ENCODE measurements at places on chromosomes 3 and 15.
A peak's percentile ranks its signal among the peaks of the same experiment; 100 is the strongest.

GRCh38 chr3:152278756-152279427, 10.2 kb downstream of the MBNL1 start:
- H3K27me3 ChIP-seq, result no peaks in the 10 kb centered on the region
- no peak overlapping the region for H3K27ac ChIP-seq
- peaks cover 24% of the 10 kb centered on the region for H3K4me1 ChIP-seq
- no peak overlapping the region for H3K4me3 ChIP-seq
- peaks cover 6% of the 10 kb centered on the region for H3K36me3 ChIP-seq

DNA sequence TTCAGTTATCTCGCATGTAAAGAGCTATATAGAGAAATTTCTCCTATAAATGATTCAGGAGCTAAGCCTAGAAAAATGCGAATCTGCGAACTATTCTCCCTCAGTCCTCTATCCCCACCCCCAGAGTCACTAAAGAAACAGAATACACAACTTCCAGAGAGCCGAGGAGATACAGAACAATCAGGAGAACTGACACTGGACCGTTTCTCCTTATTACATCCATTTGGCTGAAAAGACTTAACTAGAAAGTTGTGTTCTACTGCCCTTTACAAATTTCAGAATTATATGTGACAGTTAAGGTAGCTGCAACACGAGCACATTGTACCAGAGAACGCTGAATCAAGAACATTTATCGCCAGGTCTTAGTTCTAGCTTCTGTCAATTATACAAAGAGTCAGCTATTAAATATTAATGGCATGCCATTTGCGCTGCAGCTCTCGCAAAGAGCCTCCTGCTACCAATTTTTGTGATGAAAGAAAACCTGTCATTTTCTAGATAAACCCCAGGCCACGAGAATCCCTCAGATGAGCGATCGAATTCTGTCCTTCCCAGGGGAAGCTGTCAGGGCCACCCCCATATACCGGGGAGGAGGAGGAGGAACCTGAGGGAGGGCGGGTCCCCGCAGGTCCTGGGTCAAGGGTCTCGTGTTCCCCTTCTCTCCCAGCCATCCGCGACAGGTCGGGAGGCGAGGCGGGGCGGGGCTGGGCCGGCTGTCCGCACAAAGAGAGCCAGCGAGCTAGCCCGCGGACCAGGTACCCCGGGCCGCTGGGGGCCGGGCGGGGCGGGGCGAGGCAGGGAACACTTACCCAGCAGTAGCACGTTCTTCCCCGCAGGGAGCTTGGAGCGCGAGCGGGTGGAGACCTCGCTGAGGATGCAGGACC, 878 bp downstream of the DYNC1LI1 start:
- peaks cover 26% of the 10 kb centered on the region for H3K36me3 ChIP-seq
- H3K4me1 ChIP-seq, result peaks cover 8% of the 10 kb centered on the region
- H3K27me3 ChIP-seq, result no peaks in the 10 kb centered on the region
- H3K4me3 ChIP-seq, result peak overlapping the region; percentile 76
- peak overlapping the region; percentile 81 for H3K27ac ChIP-seq

GRCh38 chr15:27218426-27218825, 247.4 kb downstream of the GABRG3 start:
- no peak for DNase-seq
- no peaks in the 10 kb centered on the region for H3K27me3 ChIP-seq
- no peaks in the 10 kb centered on the region for H3K4me1 ChIP-seq
- H3K36me3 ChIP-seq, result no peaks in the 10 kb centered on the region

- DNase-seq, result no peak
- no peak overlapping the region for H3K4me3 ChIP-seq
- no peak overlapping the region for H3K27ac ChIP-seq
These were observed 3.2 kb downstream of the UBE3A start for GRCh38 chr15:25435474-25436243.

DNA sequence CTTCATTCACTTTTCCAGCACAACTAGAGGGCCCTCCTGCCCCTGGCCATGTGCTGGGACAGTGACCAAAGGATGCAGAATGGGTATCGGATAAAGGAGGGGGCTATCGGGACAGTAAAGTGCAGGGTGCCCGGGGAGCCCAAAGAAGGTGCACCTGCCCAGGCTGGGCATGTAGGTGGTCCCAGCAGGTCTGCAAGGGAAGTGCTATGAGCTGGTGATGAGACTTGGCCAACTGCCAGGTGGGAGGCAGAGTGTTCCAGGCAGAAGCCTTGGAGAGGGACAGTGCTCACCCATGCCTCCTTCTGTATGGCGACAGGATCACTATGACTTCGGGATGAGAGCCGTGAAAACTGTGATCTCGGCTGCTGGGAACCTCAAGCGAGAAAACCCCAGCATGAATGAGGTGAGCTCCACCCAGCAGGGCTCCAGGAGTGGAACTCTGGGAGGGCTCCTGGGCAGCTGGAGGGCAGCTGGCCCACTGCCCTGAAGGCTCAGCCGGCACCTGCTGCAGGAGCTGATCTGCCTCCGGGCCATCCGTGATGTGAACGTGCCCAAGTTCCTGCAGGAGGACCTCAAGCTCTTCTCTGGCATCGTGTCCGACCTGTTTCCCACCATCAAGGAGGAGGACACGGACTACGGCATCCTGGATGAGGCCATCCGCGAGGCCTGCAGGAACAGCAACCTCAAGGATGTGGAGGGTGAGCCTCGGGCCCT, 48.4 kb downstream of the DNAH1 start:
- no peak overlapping the region for H3K27ac ChIP-seq
- no peak for DNase-seq
- H3K4me1 ChIP-seq, result no peaks in the 10 kb centered on the region
- H3K27me3 ChIP-seq, result no peaks in the 10 kb centered on the region

- H3K4me3 ChIP-seq, result no peak overlapping the region
- DNase-seq, result no peak
- peaks cover 3% of the 10 kb centered on the region for H3K27me3 ChIP-seq
These were observed 71.2 kb downstream of the OTOL1 start for GRCh38 chr3:161567577-161568361.

GRCh38 chr3:50971487-50971924, 296.8 kb downstream of the DOCK3 start:
- no peak for DNase-seq
- H3K27ac ChIP-seq, result no peak overlapping the region
- H3K27me3 ChIP-seq, result no peaks in the 10 kb centered on the region
- H3K4me1 ChIP-seq, result no peaks in the 10 kb centered on the region
- no peak overlapping the region for H3K4me3 ChIP-seq

DNA sequence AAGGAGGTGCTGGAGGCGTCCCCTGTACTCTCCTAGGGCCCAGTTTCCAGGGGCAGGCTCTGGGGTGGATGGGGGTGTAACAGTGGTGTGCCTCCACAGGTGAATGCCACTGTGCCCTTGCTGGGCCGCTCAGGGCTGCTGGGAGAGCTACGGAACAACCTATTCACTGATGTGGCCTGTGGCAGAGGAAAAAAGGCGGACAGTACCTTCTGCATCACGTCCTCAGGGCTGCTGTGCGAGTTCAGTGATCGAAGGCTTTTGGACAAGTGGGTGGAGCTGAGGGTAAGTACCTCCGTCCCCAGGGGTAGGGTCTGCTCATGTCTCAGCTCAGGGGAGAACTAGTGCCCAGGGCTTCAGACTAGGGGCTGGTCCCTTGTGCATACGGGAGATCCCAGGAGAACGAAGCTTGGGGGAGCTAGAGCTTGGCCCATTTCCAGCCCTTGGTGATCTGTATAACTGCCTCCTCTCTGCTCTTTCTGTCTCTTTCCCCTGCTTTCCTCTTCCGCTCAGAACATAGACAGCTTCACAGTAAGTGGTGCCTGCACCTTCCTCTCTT, 15.0 kb upstream of the JMJD7 start:
- H3K27ac ChIP-seq, result no peak overlapping the region
- DNase-seq, result no peak
- H3K36me3 ChIP-seq, result peaks cover 75% of the 10 kb centered on the region
- no peaks in the 10 kb centered on the region for H3K27me3 ChIP-seq

DNA sequence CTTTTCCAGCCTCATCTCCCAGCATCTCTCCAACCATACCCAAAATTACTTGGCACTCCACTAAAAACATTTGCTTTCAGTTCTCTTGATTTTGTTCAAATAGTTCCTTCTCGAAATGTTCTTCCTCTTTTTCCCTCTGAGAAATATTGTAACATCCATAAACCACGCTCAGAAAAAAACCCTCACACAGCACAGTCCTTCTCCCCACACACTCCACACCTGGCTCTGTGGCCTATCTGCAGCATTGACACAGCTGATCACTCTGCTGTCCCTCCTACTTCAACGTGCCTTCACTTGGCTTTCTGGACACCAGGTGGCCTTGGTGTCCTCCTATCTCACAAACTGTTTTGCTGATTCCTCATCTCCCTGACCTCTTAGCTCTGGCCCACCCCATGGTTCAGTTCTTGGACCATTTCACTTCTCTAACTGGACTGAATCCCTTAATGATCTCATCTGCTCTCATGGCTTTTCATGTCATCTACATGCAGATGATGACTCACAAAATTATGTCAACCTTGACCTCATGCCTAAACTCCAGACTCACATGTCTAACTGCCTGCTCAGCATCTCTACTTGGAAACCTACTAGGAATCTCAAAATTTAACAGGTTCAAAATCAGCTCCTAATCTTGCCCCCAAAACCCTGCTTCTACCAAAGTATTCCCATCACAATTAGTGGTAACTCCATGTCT, 93.3 kb downstream of the TRIM42 start:
- H3K27me3 ChIP-seq, result no peaks in the 10 kb centered on the region
- H3K27ac ChIP-seq, result no peak overlapping the region
- H3K36me3 ChIP-seq, result no peaks in the 10 kb centered on the region
- H3K4me3 ChIP-seq, result no peak overlapping the region

DNA sequence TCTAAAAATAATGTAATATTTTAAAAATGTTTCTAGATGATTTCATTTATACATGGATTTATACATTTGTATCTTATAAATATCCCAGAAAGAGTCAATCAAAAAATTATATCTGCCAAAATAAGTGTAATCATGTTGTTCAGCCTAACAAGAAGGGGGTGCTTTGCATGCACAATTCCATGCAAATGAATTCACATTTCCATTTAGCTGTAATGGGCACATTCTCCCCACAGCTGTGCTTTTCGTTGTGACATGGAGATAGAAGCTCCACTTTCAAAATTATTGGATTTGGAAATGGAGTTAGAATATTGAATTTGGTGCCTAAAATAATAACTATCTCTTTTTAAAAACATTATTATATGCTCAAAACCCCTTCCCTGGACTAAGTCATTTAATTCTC, 270.6 kb downstream of the PTPRG start:
- no peaks in the 10 kb centered on the region for H3K27me3 ChIP-seq
- DNase-seq, result no peak
- H3K27ac ChIP-seq, result no peak overlapping the region
- no peaks in the 10 kb centered on the region for H3K36me3 ChIP-seq
- H3K4me3 ChIP-seq, result no peak overlapping the region

DNA sequence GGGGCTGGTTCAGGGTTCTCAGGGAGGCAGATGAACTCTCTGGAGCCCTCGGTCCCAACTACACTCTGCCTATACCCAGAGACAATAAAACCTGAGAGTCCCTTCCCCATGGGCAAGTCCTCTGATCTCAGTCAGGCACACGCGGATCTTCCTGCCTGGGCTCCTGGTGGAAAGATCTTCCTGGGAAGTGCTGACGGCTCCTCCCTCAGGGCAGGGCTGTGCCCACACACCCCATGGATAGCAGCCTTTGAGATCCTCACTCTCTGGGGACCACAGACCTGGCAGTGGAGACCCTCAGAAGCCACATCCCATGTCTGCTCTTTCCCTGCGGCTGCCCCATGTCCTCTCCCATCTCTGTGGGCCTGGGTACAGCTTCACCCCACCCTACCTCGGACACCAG, 10.4 kb downstream of the SH2D7 start:
- H3K27me3 ChIP-seq, result no peaks in the 10 kb centered on the region
- DNase-seq, result peak; percentile 48
- no peak overlapping the region for H3K4me3 ChIP-seq

GRCh38 chr3:107133891-107134290, 243.3 kb upstream of the CCDC54 start:
- H3K27me3 ChIP-seq, result no peaks in the 10 kb centered on the region
- H3K4me3 ChIP-seq, result no peak overlapping the region
- H3K4me1 ChIP-seq, result no peaks in the 10 kb centered on the region
- no peak for DNase-seq
- H3K36me3 ChIP-seq, result no peaks in the 10 kb centered on the region
- H3K27ac ChIP-seq, result no peak overlapping the region

DNA sequence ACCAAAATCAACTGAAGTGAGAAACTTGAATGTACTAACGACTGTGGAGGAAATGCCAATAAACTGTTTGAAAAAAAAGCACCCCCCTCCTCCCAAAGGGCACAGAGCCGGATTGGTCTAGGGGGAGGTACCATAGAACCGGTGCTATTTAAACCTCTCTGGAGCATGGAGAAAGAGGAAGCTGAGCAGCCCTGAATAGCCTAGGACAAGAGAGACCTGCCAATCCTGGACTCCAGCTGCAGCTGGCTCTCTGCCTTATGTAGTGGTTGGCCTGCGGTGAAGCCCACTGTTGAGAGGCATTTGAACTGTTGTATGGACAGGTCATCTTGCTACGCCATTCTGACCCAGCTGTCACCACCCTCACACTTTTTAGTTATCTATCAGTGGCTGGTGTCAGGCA, 1.5 kb upstream of the SH3GL3 start:
- no peak overlapping the region for H3K4me3 ChIP-seq
- H3K27me3 ChIP-seq, result no peaks in the 10 kb centered on the region
- no peaks in the 10 kb centered on the region for H3K4me1 ChIP-seq

- H3K27me3 ChIP-seq, result no peaks in the 10 kb centered on the region
- H3K4me3 ChIP-seq, result no peak overlapping the region
- H3K4me1 ChIP-seq, result no peaks in the 10 kb centered on the region
- DNase-seq, result no peak
These were observed 12.3 kb upstream of the KPNA4 start for GRCh38 chr3:160577556-160578195.

- H3K27ac ChIP-seq, result no peak overlapping the region
- H3K36me3 ChIP-seq, result no peaks in the 10 kb centered on the region
- H3K27me3 ChIP-seq, result no peaks in the 10 kb centered on the region
These were observed 120.5 kb downstream of the CORO2B start for GRCh38 chr15:68699124-68699880.

GRCh38 chr15:26615188-26615926, 157.5 kb downstream of the GABRB3 start:
- H3K36me3 ChIP-seq, result no peaks in the 10 kb centered on the region
- H3K27ac ChIP-seq, result no peak overlapping the region
- DNase-seq, result no peak
- no peak overlapping the region for H3K4me3 ChIP-seq
- H3K27me3 ChIP-seq, result no peaks in the 10 kb centered on the region
- H3K4me1 ChIP-seq, result no peaks in the 10 kb centered on the region

DNA sequence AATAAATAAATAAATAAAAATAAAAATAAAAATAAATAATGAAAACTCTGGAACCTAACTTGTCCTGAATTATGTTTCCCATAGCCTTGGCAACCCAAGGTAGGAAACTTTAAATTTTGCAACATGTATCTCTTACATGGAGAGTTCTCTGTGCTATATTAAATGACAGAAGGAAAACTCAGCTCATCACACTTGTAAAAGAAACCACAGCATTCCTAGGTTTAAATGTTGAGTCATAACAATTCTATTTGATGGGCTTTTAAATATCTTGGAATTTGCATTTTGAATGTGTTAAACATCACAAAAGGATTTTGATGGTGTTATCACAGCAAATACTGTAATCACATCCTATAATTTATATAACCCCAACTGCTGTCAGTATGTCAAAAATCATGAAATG, 144.2 kb downstream of the LRTM1 start:
- H3K4me3 ChIP-seq, result no peak overlapping the region
- H3K27me3 ChIP-seq, result no peaks in the 10 kb centered on the region
- H3K27ac ChIP-seq, result no peak overlapping the region

GRCh38 chr3:8371085-8371551, 130.5 kb upstream of the LMCD1 start:
- peaks cover 2% of the 10 kb centered on the region for H3K27me3 ChIP-seq
- no peaks in the 10 kb centered on the region for H3K4me1 ChIP-seq
- no peak overlapping the region for H3K4me3 ChIP-seq
